Brain pericyte (primary cell): ENCODE measurements at places on chromosomes 3 and 15.

GRCh38 chr15:28191832-28192231, 92.7 kb upstream of the OCA2 start:
- peak; percentile 13 for DNase-seq

- DNase-seq: no peak
Measured at GRCh38 chr3:66889750-66890494, 108.2 kb upstream of the KBTBD8 start.

GRCh38 chr15:25892126-25892525, 29.0 kb upstream of the ATP10A start:
- no peak for DNase-seq

- DNase-seq: no peak
Measured at GRCh38 chr3:127276396-127276795, 11.4 kb downstream of the PRR20G start.

GRCh38 chr3:55604402-55604801, 117.3 kb upstream of the WNT5A start:
- no peak for DNase-seq

- DNase-seq: no peak
Measured at GRCh38 chr15:97684249-97684648, 276.3 kb upstream of the ARRDC4 start.

DNA sequence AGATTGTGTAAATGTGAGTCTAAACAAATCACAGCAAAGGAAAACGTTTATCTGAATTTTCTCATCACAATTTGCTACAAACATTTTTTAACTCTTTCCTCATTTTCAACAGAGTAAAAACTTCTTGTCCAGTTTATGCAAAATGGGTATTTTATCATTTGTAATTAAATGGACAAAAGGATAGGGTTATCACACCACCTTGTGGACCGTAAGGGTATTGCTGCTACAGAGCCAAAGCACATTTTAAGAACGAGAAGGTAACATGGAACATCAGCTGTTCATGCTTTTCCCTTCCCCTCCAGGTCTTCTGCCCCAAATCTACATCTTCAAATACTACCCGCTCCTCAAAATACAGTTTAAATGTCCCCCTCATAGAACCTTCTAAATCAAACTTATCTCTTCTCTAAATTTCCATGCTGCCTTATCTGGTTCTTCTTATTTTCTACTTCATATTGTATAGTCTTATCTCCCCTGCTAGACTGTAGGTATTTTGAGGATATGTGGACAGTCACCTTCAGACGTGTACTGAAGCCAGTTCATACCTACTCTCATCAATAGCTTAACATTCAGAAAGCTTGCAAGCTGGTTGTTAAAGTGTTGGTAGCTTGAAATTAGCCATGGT, 12.8 kb upstream of the SETMAR start:
- no peak for DNase-seq

- DNase-seq: no peak
Measured at GRCh38 chr3:156142702-156143101, 22.3 kb downstream of the KCNAB1 start.
